ENCODE measurements at places on chromosomes 13 and 19. TPM values are rescaled to one million over a fixed set of nuclear protein-coding genes. Genes with fewer than 3 reads are reported as not detected.

Gene CEACAM1
- total RNA-seq: 0.16 TPM

Gene IQCN
- total RNA-seq: 0.16 TPM

Gene SHD
- total RNA-seq: 0.38 TPM

Gene SPACA4
- not detected for total RNA-seq

Gene ZNF556
- total RNA-seq: 0.11 TPM

Gene CEACAM21
- total RNA-seq: 0.18 TPM

Gene FLT1
- total RNA-seq: 0.22 TPM

- DNase-seq: no peak
Observed at GRCh38 chr19:31553112-31553845, 204.0 kb upstream of the TSHZ3 start.

DNA sequence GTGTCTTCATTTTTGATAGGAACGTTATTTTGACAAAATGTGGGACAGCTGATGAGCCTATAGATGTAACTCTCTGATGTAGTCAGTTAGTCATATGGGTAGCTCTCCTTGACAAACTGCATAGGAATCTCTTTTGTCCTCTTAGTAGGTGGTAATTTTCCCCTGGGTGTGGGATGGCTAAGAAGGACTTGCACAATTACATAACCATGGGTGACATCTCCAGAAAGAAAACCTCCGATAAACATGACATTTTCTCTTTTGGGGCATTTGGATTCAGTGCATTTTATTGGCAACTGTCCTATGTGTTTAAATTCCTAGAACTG lies 41.8 kb downstream of the IGFL3 start:
- DNase-seq: no peak

DNA sequence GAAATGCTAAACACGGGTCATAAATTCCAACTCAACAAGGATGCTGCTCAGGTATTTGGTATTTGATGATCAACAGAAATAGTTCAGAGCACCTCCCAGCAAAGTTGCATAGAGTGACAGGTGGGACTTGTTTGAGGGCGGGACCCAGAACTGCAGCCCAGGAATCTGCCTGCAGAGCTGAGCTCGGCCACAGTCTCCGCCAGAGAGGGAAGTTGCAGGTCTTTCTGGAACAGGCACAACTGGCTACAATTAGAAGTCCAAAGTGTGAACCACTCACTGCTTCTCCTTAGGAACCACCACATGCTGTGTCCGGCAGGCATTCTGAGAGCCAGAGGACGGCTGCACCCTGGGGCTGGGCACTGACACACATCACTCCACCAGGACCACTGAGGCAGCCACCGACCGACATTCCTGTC lies 1.1 kb downstream of the SLC15A1 start:
- no peak for DNase-seq

- DNase-seq: peak; percentile 78
Observed at GRCh38 chr19:46639358-46640182, 3.6 kb upstream of the GNG8 start.

DNA sequence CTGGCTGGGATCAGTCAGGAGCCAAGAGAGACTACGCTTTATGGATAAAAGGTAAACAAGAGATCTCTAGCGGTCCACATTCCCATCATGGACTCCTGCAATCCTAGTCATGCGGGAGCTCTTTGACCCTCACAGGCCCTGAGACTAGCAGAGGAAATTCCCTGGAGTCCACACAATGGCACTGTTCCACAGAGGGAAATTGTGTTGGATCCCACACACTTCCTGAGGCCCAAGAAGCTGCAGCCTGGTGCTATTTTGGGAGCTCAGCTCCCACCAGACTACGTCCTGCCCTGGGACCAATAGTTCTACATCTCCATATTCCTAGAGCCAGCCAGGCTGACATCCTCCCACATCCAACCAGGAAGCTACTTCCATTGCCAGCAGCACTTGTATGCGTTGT lies 2358.4 kb downstream of the PCDH9 start:
- DNase-seq: no peak

- no peak for DNase-seq
Observed at GRCh38 chr19:55483706-55484592, 1.0 kb upstream of the NAT14 start.

DNA sequence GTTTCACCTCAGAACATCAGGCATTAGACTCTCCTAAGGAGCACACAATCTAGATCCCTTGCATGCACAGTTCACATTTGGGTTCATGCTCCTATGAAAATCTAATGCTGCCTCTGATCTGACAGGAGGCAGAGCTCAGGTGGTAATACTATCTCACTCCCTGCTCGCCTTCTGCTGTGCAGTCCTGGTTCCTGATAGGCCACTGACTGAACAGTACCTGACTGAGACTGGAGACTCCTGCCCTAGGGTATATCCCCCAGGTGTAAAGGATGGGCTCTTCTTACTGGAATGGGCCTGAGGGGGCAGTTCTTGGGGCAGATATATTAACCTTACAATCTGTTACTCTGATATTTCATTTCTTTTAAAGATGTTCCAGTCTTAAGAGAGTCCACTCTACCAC lies 6.3 kb downstream of the OBI1 start:
- DNase-seq: no peak

GRCh38 chr19:23420824-23421223 lies 25.6 kb upstream of the ZNF91 start:
- no peak for DNase-seq
